ENCODE measurements at places on chromosomes 5 and 9.

DNA sequence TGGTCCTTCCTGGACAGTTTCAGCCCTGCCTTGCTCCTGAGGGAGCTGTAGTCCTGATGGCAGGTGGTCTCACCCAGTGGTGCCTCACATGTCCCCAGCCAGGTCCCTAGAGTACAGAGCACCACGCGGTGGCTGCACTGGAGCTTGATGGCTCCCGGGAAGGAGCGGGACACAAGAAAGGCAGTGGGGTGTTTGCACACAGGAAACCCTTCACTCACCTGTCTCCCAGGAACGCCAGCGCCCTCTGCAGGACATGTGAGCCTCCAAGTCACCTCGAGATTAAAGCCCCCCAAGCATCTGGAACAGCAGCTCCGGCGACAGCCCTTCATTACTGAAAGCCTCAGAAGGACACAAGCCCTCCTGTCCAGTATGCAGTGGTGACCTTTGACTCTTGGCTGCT lies 19.9 kb upstream of the TMEM250 start:
- DNase-seq: no peak

DNA sequence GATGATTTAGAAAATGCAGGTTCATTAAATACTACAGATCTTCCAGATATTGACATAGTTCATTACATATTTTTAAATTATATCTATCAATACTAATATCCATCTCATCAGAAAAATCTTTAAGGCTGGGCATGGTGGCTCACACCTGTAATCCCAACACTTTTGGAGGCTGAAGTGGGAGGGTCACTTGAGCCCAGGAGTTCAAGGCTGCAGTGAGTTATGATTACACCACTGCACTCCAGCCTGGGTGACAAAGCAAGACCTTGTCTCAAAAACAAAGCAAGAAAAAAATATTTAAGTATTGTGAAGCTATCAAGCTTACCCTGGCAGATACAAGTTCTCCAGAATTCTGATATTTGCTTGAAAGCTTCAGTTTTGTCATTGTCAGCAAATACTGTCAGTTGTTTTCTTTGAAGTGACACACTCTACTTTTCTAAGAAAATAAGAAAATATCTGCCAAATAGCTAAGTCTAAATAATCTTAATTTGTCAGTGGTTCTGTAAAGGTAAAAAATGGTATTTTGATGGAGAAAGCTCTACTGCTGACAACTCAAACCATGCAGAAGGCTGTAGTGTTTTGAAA lies 14.9 kb downstream of the LYRM7 start:
- no peak for DNase-seq

GRCh38 chr9:114126247-114127060 lies 27.4 kb upstream of the KIF12 start:
- no peak for DNase-seq

GRCh38 chr5:106121972-106122605 lies 1548.6 kb downstream of the EFNA5 start:
- DNase-seq: no peak

DNA sequence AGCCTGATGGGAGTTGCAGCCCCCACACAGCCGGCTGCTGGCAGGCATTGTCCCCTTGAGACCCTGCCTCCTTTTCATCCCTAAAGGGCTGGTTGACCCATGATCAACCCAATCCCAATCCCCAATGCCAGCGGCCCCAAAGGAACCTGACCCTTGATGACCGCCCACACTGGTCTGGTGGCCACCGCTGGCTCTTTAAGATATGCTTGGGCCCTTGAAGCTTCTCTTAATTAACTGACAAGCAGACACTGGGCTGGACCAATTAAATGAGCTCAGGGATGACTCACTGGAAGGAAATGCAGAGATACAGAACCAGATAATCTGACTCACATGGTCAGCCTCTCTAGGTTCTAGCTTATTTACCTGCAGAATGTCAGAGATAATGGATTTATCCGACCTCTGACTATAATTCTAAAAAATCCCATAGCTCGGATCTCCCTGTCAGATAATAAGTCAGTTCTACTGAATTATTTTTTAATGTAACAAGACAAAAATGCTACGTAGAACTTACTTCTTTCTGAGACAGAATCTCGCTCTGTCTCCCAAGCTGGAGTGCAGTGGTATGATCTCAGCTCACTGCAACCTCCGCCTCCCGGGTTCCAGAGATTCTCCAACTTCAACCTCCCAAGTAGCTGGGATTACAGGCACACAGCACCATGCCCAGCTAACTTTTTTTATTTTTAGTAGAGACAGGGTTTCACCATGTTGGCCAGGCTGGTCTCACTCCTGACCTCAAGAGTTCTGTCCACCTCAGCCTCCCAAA lies 11.1 kb upstream of the MLANA start:
- no peak for DNase-seq

GRCh38 chr5:881551-881935 lies 11.1 kb downstream of the BRD9 start:
- DNase-seq: no peak

- no peak for DNase-seq
These were observed 196.0 kb upstream of the PAPPA start for GRCh38 chr9:115957585-115957984.

DNA sequence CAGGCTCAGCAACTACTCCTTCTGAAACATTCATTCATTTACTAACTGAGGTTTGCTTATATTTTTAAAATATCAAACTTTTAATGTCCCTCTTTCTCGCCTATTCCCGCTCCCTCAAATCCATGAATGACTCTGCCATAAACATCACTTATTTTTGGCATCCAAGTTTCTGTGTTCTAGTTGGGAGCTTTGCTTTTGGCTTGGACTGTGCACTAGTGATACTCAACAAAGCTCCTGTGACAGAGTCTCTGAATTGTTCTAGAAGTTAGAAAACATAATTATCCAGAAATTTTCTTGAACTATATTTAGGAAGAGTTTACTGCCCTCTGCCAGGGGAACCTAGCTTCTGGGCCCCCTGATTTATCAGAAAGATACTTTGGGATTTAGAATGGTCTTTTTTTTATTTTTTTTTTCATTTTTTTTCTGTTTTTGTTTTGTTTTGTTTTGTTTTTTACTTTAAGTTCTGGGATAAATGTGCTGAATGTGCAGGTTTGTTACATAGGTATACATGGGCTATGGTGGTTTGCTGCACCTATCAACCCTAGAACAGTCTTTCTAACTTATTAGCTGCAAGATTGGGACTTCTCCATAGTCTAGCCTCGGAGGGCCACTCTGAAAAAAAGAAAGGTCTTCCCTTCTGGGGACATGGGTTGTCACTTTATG lies 64.7 kb upstream of the PTGER4 start:
- DNase-seq: no peak

- no peak for DNase-seq
These were observed 85.2 kb downstream of the EHMT1 start for GRCh38 chr9:137703842-137704508.

DNA sequence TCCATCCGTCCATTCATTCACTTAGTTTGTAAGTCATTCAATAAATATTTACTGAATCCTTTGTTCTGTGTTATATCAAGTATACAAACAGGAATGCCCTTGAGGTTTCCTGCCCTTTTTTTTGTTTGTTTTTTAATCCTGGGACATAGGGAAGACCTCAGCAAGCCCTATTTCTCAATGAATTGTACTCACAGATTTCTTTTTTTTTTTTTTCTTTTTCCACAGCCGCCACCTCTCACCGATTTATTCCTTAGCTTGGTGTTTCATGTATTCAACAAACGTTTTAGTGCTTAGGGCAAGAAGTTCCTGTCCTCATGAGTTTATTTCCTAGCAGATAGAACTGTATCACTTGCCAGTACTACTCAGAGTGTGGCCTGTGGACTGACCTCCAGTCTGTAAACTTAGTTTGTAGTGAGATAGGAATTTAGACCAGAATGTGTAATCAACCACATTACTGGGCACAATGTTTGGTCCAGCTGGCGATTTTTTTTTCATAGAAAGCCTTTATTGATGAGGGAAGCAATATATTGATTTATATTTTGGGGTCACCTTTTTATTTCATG lies 35.4 kb upstream of the C5orf47 start:
- no peak for DNase-seq

GRCh38 chr5:177176175-177176711 lies 42.7 kb downstream of the NSD1 start:
- DNase-seq: no peak

DNA sequence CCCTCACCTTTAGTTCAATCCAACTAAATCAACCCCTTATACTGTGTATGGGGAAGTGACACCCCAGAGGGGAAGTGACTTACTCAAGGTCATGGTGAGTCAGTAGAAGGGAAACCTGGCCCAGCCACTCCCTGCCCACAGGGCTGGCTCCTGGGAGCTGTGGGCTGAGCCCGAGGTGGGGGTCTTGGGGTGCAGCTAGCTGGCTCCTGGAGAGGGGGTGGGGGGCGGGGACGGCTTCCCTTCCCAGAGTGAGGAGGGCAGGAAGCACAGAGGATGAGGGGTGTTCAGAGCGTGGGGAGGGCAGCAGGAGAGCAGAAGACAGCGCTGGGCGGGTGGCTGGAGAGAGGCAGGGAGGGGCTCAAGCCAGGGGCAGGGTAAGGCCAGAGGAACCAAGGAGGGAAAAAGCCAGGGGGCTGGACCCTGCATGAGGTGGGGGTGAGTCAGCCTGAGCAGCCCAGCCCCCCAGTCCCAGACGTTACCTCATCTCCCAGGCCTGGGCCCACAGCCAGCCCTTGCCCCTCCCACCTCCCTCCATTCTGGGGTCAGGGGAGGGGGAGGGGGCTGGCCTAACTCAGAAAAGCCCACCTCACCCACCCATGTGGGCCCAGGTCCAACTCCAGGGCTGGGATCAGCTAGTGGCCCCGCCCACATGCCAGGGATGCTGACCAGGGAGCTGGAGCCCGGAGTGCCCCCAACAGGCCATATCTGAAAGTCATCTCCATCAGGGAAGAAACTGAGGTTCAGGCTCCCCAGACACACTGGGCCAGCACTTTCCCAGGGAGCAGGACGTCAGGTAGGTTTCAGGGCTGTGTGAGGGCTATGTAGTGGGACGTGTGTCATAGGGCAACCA lies 2.8 kb downstream of the PDLIM7 start:
- DNase-seq: no peak

DNA sequence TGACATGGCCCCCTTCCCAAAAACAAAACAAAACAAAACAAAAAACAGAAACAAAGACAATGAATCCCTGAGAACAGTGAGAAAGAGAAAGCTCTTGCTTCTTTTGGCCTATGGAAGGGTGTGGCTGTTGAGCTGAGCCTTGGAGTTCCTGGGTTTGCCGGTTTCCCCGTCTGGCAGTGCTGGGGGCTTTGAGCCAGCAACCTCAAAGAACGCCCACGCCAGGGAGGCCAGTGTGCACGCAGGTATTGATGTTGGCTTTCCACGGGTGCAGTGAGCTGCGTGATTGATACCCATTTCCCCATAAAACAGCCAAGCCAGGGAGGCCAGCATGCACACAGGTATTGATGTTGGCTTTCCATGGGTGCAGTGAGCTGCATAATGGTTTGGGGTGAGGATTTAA lies 8.3 kb upstream of the LCN1 start:
- DNase-seq: no peak
